Kasumi-1 (cell line): ENCODE measurements at places on chromosomes 2 and 18.

GRCh38 chr18:6598657-6599056, 130.9 kb upstream of the ARHGAP28 start:
- DNase-seq = no peak

DNA sequence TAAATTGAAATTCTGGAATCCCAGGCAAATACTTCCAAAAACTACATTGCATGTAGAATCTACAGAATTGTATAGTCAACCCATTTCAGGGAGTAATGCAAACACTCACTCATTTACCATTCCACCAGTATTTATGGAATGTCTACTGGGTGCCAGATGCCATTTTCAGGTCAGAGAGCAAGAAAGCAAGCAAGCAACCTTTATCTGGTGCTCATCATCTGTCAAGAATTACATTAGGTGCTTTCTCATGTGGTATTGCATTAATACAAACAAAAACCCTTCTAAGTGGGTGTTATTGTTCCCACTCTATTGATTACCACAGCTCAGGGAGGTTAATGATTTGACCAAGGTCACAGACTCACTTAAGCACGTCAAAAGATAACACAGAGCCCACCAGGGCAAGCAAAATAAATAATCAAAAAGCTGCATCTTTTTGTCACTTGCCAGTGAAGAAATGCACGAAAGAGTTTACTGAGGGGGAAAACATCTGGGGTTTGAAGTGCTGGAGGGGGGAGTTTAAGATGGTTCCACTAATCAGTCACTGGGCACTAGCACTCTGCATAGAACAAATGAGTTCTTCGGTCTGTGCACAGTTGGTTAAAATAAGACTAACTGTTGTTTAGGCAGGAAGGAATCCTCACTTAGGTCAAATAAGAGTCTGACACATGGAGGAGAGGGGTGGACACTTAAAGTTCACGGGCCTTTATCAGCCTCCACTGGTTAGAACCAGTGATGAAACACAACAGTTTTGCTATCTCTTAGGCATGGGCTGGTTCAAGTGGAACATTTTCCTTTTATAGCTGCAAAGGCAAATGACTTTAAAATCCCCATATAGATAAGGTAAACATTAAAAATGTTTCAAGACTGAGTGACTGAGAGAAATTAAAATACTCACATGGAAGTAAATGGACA, 208.8 kb downstream of the CDH2 start:
- no peak for DNase-seq

GRCh38 chr2:169562519-169562918, 11.1 kb downstream of the FASTKD1 start:
- peak; percentile 36 for DNase-seq

- no peak for DNase-seq
These were observed 100.2 kb upstream of the CSRNP3 start for GRCh38 chr2:165369131-165369897.

- no peak for DNase-seq
These were observed 6.3 kb downstream of the MTERF4 start for GRCh38 chr2:241095594-241096290.

DNA sequence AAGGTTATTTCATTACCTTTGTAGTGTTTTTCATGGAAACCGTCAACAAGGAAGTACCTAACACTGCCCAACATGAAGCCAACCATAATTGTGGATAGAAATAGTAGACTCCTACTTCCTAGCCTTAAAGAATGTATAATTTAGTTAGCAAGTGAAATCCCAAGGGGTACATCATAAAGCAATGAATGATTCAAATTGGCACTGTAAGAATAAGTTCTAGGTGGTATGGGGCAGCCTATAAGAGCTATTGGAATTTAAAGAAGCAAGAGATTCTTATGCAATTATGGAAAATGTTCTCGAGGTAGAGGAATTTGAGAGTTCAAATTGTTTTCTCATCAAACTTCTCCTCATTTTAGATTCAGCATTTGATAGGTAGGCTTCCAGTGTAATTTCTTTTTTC, 157.9 kb downstream of the FMNL2 start:
- DNase-seq = no peak

GRCh38 chr2:230650585-230651137, 62.0 kb upstream of the CAB39 start:
- DNase-seq = no peak

DNA sequence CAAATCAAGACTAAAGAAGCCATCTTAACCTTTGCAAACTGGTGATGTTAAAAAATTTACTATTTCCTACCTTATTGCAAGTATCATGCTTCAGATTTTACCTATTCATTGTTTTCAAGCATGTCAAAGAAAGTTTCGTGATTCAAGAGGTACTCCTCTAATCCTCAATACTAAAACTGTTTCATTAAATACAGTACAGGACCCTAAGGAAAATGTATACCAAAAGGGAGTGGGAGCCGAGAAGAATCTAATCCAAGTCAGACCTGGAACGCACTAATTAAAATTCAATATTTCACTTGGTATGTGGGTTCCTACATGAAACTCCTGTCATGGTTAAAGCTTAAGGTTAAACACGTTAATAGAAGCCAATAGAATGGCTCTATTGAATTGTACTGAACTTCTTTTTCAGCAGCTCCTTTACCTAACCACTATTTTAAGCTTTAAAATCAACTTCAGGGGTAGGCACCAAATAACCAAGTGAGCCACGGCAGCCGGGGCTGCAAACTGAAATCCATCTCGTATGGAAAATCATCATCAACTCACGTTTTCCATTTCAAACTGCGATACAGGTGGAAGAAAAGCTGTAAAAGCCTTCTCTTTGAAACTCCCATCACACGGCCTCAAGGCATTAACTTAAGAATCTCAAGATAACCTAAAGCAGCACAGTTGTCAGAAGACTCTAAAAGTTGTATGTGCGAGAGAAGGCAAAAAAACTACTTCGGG, 188.8 kb downstream of the ZEB2 start:
- peak; percentile 78 for DNase-seq

GRCh38 chr18:75291460-75291859, 80.9 kb downstream of the TSHZ1 start:
- no peak for DNase-seq

DNA sequence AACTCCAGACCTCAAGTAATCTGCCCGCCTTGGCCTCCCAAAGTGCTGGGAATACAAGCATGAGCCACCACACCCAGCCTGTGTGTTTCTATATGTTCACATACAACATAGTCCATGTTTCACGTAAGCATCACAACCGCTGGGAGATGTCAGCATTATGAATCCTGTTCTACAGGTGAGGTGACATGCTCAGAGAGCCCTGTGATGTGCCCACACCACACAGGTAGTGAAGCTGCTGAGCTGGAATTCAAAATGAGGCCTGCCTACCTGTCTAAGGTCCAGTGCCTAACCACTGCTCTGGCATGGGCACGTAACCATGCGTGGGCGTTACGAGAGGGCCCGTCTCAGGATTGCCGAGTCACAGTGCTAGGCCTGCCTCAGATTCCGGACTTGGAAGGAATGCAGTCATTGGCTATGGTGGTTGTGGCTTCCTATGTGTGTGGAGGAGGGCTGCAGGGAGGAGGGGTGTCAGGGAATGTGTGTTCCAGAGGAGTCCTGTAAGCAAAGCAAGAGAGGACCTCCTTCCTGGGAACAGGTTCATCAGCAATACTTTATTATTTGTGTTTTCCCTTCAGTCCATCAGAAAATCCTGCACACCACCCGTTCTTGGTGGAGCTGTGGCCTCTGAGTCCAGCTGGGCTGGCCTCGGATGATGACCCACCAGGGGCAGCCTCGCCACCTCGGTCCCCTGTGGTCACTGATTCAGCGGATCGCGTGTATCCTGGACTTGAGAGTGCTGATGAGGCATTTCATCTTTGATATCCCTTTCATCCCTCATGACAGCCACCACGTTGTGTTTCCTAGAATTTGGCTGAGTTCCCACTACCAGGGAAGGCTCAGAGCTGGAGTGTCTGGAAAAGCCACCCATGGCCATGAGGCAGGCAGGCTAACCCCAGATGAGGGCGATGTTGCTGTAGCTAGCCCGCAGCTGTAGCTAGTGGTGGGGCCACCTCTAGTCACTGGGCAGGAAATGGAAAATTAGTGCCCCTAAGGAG, 31.1 kb downstream of the HK2 start:
- peak; percentile 67 for DNase-seq

- DNase-seq = no peak
These were observed 4.4 kb downstream of the SPATA3 start for GRCh38 chr2:231000211-231000904.

- DNase-seq = no peak
These were observed 319.1 kb downstream of the CTNNA2 start for GRCh38 chr2:79831961-79832360.

DNA sequence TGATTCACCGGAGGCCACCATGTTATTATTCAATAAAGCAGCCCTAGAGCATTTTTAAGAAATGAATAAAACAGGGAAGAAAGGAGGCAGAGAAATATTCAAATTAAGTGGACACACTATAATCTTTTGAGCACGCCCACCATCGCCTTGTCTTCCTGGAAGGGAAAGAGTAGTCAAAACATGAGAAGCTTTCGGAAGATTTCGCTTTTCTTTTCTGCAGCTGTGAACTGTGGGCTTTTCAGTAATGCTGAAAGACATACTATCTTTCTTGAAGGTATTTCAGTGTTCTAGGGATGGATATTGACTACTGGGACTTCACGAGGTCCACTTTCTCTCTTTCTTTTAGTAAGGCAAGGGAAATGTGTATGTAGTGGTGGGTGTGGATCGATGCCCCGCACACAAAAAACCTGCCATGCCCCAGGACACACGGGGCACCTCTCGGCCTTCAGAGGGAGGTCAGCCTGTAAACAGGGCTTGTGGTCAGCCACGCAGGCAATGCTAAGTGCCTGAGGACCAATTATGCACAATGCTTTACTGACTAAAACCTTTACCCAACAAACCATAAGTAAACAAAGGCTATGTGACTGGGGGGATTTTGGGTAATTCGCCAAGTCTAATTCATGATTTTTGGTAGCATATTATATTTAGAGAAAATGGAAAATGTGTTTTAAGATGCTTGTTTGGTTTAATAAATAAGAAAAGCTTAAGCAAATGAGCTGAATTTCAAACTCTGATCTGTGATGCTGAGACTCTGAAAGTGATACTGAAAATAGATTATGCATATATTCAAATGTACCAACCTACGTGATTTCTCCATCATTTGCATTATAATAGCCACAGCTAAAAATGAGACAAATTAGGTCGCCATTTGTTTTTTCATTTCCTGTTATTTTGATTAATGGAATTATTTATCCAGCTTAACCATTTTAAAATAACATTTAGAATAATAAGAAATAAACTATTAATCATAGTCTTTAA, 130.5 kb downstream of the ZNF516 start:
- DNase-seq = no peak

DNA sequence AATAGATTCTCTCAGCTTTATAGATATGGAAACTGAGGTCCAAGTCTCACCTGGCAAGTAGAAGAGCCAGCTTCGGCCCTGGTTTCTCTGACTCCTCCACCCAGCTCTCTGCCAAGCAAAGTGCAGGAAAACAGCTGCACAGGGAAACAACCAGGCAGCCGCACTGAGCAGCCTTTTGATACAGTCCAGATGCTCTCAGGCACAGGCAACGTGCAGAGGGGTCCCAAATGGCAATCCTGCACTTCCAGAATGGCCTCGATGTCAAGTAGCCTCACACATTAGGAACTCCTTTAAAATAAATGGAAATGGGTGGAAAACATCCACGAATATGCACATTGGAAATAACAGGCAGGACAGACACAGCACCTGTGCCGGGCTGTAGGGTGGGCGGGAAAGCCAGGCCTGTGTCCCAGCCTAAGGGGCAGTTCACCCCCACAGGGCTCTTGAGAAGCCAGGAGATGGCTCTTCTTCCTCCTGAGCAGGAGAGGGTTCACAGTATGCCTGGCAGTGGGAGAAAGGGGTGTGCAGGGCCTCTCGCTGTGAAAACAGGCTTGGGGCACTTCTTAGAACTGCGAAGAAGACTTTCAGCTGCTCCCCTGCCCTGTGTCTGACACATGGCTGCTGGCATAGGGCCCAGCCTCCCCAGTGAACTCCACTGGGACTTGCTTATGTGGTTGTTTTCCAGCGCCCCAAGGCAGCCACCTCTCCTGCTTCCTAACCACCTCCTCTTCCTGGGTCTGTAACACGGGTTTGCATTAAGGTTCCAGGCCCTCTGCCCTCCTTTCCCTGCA, 63.9 kb upstream of the TUBA3E start:
- DNase-seq = no peak

GRCh38 chr2:174184915-174185314, 63.4 kb downstream of the OLA1 start:
- no peak for DNase-seq

GRCh38 chr2:17756668-17757067, 2.7 kb downstream of the GEN1 start:
- no peak for DNase-seq

GRCh38 chr2:233042549-233042948, 10.1 kb downstream of the NEU2 start:
- DNase-seq = no peak

GRCh38 chr18:2338601-2339000, 232.7 kb downstream of the METTL4 start:
- peak; percentile 7 for DNase-seq

- no peak for DNase-seq
These were observed 9.8 kb downstream of the POU3F3 start for GRCh38 chr2:104863468-104864279.

- DNase-seq = no peak
These were observed 34.3 kb downstream of the ZAP70 start for GRCh38 chr2:97747716-97748115.

DNA sequence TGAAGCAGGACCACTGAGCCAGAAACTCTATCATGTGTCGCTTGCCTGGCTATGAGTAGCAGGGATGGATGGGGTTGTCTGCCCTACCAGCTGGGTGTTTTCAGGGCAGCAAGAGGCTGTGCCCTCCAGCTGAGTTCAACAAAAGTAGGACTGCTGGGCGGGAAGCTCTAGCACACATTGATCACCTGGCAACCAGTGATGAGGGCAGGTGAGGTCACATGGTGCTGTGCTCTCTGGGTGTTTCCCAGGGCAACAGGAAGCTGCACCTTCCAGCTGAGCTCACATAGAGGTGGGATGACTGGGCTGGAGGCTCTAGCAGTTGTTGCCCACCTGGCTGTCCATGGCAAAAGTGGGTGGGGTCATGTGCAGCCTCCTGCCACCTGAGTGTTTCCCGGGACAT, 487.3 kb upstream of the VWC2L start:
- no peak for DNase-seq

DNA sequence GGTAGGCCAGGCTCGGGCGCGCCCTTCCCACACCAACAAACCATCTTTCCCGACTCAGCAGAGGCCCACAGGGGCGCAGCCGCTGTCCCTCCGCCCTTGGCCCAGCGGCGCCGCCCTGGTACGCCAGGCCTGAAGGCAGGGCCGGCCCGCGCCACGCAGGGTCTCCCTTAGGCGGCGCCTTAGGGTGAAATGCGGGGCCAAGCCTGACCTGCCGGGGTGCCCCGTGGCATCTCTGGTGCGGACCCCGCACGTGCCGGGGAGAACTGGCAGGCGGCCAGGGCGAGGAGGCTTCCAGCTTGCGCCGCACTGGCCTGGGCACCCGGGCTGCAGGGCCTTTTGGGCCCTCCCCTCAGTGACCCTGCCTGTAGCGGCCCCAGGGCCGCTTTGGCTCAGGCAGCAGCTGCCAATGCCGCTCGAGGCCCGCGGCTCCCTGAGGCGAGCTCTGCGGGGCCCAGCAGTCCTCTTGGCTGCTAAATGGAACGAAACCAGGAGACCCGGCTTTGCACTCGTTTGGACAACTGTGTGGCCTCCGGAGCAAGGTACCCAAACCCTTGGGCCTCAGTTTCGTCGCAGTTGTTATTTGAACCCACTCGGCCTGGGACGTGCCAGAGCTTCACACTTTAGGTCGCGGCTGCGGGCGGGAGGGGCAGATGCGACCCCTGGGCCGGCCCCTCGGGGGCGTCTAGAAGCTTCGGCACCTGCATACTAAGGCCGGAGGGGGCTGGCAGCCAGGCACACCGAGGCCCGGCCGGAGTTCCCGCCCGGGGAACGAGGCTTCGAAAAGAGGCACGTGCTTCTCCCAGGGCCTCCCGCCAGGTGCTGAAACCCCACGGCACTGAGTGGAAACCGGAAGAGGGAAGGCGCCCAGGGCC, 8.5 kb downstream of the OTX1 start:
- no peak for DNase-seq
